HCT116 (cell line): ENCODE measurements at places on chromosomes 16 and 17. TPM values are rescaled to one million over a fixed set of nuclear protein-coding genes. Genes with fewer than 3 reads are reported as not detected.
A peak's percentile ranks its signal among the peaks of the same experiment; 100 is the strongest.

The MYH8 gene
- total RNA-seq, result not detected

The ARMC5 gene
- total RNA-seq, result 11.8 TPM

DNA sequence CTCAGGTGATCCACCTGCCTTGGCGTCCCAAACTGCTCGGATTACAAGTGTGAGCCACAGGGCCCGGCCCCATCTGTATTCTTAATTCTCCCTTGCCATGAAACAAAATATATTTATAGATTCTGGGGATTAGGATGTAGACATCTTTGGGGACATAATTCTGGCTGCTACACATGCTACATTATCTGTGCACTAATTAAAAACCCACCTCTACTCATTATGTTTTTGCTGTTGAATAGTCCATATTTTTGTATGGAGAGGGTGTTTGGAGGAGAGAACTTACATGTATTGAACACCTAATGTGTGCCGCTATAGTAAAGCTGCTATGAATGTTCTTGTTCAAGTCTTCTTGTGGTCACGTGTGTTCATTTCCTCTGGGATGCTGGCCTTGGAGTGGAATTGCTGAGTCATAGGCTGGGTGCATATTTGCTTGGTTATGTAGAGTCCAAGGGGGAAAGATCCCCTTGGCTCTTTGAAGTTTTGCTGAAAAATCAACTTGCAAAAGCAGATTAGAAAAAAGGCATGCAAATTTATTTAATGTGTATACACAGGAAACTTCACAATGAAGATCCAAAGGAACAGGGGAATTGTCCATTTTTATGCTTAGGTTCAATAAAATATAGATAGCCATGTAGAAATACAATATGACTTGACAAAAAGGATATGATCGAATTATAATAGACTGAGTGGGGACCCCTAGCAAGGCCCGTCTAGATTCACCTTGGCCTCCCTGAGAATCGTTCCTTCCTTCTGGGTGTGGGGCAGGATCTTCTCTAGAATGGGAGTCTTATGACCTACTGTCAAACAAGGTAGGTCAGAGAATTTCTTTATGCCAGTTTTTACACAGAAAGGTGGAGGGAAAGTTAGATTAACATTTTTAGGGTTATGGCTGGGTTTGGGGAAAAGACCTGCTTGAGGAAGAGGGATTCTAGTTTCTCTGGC lies 42.1 kb upstream of the GPRC5B start:
- no peaks in the 10 kb centered on the region for H3K36me3 ChIP-seq
- H3K27me3 ChIP-seq, result no peaks in the 10 kb centered on the region
- H3K27ac ChIP-seq, result no peak overlapping the region
- DNase-seq, result peak; percentile 50

GRCh38 chr16:48526058-48526957 lies 83.7 kb downstream of the N4BP1 start:
- peaks cover 26% of the 10 kb centered on the region for H3K4me1 ChIP-seq
- no peak overlapping the region for H3K27ac ChIP-seq
- no peaks in the 10 kb centered on the region for H3K36me3 ChIP-seq
- H3K4me3 ChIP-seq, result no peak overlapping the region

GRCh38 chr17:45096141-45096540 lies 35.0 kb downstream of the NMT1 start:
- no peaks in the 10 kb centered on the region for H3K27me3 ChIP-seq
- H3K4me1 ChIP-seq, result peaks cover 3% of the 10 kb centered on the region
- peak; percentile 13 for DNase-seq
- H3K4me3 ChIP-seq, result no peak overlapping the region
- H3K36me3 ChIP-seq, result peaks cover 47% of the 10 kb centered on the region
